ENCODE measurements at places on chromosomes 7 and 10.

DNA sequence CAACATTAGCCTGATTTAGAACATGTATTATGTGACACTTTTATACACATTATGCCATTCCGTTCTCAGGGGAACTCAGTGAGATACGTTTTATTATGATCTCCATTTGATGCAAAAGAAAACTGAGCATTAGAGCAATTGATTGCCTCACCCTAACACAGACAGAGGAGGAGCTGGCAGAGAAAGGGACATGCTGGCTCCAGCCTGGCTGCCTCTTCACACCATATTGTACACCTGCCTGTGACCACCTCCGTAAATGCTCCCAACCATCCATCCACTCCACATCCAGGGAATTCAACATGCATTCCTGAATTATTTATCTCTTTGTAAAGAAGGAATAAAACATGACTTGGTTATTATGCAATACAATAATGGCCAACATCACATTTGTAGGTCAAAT, 195.0 kb upstream of the STK17A start:
- no peak for DNase-seq

DNA sequence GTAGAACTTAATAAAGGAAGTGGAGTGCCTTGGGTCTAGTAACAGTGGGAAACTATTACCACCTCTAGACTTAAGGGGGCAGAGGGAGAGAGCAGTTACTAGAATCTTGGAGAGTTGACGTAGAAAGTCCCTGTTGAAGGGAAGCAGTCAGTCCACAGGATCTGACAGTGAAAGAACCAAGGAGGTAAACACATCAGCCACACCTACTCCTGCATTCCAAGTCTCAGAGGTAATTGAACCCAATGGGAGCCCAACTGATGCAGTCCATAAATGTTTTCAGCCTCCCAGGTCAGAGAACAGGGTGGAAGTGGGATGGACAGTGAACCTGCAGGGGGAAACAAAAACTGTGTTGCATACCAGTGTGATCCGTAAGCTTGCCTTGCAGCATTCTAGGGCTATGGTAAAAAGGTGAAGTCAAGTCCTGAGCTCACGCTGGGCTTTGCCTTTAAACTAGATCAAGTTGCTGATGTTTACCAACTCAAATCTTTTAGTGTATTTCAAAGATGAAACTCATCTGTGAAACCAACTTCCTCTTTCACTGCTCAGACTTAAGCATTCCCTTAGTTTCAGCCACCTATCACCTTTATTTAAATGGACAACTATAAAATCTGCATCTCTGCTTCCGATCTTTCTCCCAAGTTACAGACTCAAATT, 57.2 kb downstream of the SLC16A12 start:
- no peak for DNase-seq

DNA sequence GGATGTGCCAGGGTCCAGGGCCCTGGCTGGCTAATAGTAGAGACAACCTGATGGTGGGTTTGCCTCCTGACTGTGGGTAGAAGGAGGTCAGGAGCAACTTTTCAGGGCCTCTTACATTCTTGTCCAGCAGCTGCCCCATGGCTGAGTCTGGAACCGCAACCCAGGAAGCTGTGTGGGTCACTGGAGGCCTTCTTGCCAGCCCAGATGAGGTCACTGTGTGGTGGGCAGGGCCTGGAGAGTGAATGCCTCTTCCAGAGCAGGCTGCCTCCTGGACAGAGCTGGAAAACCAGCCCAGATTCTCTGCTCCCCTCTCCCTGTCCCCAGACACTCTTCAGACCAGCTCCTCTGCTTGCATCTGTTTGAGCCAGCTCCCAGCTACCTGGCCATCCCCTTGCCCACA, 43.5 kb upstream of the LEP start:
- no peak for DNase-seq

DNA sequence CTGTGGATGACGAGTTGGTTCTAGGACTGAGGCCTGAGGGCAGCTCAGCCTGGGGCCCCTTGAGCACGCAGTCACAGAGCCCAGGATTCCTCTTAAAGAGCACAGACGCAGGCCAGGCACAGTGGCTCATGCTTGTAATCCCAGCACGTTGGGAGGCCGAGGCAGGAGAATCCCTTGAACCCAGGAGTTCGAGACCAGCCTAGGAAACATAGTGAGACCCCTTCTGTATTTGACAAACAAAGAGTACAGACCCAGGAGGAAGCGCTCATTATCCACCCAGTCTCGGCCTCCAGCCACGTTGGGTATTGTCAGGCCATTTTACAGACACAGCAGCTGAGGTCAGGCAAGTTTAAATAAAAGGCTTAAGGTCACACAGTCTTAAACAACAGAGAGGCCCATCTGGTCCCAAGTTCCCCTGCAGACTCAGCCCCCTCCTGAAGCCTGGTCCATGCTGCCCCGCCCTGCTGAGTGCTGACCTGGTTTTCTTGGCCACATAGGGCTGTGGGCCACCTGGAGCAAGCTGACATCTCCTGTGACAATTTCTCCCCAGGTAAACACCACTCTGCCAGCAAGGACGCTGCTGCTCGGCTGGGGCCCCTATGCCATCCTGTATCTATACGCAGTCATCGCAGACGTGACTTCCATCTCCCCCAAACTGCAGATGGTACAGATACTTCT, 12.6 kb downstream of the RGR start:
- DNase-seq: no peak

GRCh38 chr7:78924581-78924980, 528.9 kb downstream of the MAGI2 start:
- no peak for DNase-seq

GRCh38 chr7:2180081-2180480, 52.7 kb downstream of the MAD1L1 start:
- no peak for DNase-seq

GRCh38 chr7:158030566-158030965, 557.1 kb downstream of the PTPRN2 start:
- no peak for DNase-seq

- DNase-seq: no peak
Observed at GRCh38 chr7:44367475-44368043, 42.2 kb upstream of the CAMK2B start.

- DNase-seq: no peak
Observed at GRCh38 chr7:154748089-154748786, 254.7 kb downstream of the PAXIP1 start.

DNA sequence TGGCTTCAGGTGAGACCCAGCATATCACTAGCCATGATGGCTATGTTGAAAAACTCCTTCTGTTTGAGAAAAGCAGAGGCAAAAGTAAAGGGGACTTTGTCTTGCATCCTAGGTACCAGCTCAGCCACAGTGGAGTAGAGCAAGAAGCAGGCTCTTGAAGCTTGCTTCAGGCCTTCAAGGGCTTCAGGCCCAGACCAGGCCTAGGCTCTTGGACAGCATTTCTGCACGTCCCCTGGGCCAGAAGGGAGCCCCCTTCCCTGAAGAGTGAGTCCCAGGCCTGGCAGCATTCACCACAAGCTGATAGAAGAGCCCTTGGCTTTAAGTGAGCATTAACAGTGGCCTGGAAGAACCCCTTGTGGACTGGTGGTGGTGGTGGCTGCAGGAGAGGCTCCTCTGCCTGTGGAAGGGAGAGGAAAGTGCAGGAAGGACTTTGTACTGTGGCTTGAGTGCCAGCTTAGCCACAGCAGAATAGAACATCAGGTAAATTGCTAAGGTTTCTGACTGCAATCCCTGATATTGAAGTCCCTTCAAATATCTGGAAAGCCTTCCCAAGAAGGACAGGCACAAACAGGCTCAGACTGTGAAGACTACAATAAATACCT, 28.1 kb upstream of the FAM171A1 start:
- DNase-seq: no peak

- DNase-seq: no peak
Observed at GRCh38 chr10:69086001-69086509, 1.8 kb upstream of the SRGN start.

DNA sequence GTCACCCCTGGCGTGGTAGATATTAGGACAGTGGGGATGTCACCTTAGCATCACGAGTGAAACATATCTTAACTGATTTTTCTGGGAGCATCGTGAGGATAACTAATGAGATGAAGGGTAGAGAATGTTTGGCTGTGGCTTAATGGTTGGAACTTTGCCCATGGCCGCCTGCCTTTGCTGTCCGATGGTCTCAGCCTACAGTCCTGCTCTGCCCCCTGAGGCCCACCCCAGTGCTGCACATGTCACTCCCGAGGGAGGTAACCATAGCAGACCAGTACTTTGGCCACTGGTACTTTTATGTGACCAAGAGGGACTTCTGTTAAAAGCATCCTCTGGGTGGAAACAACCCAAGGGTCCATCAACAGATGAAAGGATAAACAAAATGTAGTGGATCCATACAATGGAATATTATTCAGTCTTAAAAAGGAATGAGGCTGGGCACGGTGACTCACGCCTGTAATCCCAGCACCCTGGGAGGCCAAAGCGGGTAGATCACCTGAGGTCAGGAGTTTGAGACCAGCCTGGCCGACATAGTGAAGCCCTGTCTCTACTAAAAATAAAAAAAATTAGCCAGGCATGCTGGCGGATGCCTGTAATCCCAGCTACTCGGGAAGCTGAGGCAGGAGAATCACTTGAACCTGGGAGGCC, 58.4 kb downstream of the TACR2 start:
- DNase-seq: no peak

- DNase-seq: no peak
Observed at GRCh38 chr10:87657371-87657770, 2.3 kb upstream of the PAPSS2 start.

- no peak for DNase-seq
Observed at GRCh38 chr10:98286419-98286818, 18.4 kb upstream of the LOXL4 start.
